ENCODE measurements at places on chromosomes 11 and 22.

GRCh38 chr11:65427691-65428577 lies 5.3 kb downstream of the NEAT1 start:
- no peak for DNase-seq

DNA sequence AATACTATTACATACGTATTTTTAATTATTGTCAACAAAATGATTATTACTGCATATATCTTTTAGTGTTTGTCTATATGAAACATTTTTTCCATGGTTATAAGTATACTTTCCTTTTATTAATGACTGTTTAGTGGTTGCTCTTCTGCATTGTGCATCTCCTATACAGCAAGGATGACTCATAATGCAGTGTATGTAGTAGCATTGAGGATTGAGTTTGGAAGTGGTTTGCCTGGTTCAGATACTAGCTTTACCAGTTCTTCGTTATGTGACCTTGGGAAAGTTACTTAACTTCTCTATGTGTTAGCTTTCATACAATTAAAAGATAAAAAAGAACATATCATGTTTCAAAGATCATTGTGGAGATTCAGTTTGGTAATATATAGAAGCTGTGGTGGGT lies 44.1 kb downstream of the CHORDC1 start:
- DNase-seq, result no peak

DNA sequence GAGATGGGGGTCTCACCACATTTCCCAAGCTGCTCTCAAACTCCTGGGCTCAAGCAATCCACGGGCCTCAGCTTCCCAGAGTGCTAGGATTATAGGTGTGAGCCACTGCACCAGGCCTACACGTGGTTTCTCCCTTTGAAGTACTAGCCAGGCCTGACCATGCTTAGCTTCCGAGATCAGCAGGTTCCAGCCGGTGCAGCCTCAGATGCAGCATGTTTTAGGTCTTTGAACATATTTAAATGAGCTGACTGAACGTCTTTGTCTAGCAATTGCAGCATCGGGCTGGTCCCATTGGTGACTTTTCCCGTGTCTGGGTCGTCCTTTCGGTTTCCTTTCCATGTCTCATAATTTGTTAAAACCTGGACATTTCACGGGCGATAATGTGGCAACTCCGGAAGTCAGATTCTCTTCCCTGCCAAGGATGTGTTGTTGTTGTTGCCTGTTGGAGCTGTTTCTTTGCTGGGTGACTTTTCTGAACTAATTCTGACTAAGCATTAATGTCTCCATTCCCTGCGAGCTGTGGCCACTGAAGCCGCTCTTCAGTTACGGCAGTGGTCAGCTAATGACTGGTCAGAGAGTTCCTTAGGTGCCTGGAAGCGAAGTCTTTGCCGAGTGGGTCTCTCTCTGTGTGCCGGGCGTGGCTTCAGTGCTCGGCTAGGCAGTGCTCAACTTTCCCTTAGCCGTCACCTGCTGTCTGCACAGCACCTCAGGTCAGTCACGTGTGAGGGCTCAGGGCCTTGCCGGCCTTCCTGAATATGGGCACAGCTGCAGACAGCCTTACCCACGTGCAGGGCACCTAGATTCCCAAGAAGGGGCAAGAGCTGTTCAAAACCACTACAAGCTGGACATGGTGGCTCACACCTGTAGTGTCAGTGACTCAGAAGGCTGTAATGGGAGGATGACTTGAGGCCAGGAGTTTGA lies 3.8 kb upstream of the CYP2D6 start:
- no peak for DNase-seq

DNA sequence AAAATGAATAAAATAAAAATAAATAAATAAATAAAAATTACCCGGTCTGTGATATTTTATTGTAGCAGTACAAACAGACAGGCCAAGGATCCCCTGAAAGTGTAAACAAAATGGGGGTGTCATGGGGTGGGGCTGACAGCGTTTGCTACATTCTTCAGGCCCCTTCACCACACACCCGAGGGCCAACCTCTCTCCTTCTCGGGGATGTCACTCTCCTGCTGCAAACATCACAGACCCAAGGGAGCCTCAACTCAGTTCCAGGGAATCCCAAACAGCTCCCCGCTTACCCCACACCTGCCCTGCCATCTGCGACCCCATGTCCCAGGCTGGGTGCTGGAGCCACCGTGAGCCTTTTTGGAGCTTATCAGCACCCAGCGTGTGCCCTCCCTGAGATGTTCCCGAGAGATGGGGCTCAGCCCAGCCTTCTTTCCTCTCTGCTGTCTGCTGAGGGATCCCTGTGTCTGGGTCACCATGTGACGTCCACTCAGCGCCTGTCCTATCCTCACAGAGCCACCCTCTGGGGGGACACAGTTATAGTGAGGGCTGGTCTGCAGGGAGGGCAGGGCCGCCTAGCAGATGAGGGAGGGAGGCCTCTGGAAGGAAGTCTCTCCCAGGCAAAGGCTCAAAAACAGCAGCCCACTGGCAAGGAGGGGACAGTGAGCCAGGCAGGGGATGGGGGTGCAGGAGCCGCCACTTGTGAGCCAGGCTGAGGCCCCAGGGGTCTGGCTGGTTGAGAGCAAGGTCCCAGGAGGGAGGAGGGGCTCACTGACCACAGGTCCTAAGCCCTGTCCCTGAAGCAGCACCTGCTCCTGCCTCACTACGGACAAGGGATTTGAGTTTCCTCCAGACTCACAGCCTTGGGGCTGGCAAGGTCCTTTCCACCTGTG lies 1041.6 kb downstream of the BRD1 start:
- DNase-seq, result no peak

GRCh38 chr11:55819330-55819729 lies at the start of gene OR5D18:
TSS of gene OR5D18 (plus strand) at chr11:55819630. CDS start at chr11:55819630, 0 bp downstream.
- no peak for DNase-seq

GRCh38 chr22:47929073-47929472 lies 1166.6 kb downstream of the TBC1D22A start:
- no peak for DNase-seq

DNA sequence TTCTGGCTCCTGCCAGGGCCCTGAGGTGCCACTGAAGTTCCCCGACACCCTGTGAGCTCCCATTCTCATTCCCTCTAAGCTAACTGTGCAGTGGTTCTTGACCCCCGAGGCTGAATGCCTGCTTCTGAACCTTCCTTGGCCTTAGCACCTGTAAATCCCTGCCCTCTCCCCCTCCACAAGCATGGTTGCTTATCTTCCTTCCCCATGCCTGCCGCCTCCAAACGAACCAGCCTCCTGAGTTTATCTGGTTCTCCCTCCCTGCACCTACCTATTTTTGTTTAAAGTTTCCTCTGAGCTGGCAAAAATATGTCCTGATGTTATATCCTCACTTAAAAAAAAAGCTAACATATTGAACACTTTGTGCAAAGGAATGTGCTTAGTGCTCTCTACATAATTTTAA lies 33.9 kb downstream of the PPFIBP2 start:
- no peak for DNase-seq
